Stimulated activated CD4-positive, alpha-beta T cell treated with anti-CD3 and anti-CD28 coated beads, Interleukin-1b, Interleukin-23, amount 100 ng/mL, for 1 hour (primary cell): ENCODE measurements at places on chromosomes 12 and 14.

GRCh38 chr12:12405882-12406281 is 49.0 kb downstream of the BORCS5 start:
- no peak for DNase-seq

DNA sequence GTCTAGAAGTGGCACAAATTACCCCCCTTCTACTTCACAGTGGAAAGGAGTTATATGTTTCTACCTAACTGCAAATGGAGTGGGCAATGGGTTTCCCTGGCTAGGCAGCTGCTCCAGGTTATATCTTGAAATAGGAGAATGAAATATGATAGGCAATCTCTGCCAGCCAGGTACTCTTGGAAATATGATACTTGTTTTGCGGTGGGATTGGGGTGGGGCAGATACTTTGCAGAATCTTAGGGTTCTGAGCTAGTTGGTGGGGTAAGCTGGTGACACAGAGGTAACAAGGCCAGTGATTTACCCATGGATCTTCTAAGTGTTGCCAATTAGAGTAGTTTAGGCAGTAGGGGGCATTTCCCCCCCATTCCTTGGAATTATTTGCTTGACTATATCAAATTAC is 140.1 kb downstream of the ATP23 start:
- DNase-seq: no peak

GRCh38 chr12:19120795-19121194 is 8.7 kb upstream of the PLEKHA5 start:
- DNase-seq: no peak

- DNase-seq: no peak
Observed at GRCh38 chr12:1115484-1116231, 124.6 kb downstream of the ERC1 start.

- no peak for DNase-seq
Observed at GRCh38 chr14:52307905-52308304, 6.2 kb upstream of the PTGER2 start.

DNA sequence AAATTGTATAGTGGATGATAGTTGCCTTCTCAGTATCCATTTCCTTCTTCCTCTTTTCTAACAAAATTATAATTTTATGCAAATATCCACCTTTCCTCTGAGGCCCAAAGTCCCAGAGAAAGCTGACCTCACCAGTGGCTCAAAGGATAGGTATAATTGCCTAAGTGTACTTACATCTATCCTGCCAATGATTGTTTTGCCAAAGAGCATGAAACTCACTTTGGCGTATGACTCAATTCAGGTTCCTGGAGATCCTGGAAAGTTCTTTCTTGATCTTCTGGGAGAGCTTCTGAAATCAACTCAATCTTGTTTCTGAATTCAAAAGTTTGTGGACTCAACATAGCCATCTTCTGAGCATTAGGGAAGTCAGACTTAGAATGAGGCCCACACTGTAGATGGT is 10.5 kb upstream of the RBM25 start:
- DNase-seq: no peak

GRCh38 chr14:100890061-100890850 is 13.3 kb downstream of the RTL1 start:
- no peak for DNase-seq
